ENCODE measurements at places on chromosomes 2 and 18.

DNA sequence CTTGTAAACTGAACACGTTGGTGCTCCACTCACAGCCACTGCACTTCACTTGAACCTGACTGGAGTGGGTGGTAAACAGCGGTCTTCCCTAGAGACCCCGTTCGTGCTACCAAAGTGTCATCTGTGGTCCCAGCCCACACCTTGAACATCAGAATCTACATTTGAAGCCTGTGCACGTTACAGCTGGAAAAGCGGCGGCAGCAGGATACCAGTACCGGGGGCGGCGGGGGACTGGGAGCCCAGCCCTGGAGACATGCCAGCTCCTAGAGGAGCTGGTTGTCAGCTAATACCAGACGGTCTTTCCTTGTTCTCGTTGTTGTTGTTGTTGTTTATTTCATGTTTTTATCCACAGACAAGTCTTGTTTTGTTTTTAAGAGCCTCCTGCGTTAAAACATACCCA lies 156.7 kb downstream of the WDSUB1 start:
- DNase-seq = no peak

GRCh38 chr18:54453996-54454395 lies 96.3 kb downstream of the C18orf54 start:
- DNase-seq = no peak

DNA sequence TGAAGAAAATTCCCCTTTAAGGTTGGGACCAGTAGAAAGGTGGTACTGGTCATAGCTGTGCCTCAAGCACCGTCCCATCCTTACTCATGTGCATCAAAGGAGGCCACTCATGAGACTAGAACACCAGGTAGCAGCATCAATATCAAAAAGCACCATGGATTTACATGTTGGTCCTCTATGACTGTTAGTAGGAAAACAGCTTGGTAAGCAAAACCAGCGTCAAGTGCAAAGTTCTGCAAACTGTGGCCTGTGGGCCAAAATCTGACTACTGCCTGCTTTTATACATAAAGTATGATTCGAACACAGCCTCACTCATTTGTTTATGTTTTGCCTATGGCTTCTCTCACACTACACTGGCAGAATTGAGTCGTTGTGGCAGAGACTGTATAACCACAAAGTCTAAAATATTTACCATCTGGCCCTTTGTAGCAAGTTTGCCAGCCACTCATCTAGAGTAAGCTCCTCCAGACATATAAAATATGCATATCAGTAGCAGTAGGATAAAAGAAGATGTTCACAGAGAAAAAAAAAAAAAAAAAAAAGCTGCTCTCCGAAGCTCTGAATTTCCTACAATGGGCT lies 119.7 kb upstream of the CTNNA2 start:
- no peak for DNase-seq

DNA sequence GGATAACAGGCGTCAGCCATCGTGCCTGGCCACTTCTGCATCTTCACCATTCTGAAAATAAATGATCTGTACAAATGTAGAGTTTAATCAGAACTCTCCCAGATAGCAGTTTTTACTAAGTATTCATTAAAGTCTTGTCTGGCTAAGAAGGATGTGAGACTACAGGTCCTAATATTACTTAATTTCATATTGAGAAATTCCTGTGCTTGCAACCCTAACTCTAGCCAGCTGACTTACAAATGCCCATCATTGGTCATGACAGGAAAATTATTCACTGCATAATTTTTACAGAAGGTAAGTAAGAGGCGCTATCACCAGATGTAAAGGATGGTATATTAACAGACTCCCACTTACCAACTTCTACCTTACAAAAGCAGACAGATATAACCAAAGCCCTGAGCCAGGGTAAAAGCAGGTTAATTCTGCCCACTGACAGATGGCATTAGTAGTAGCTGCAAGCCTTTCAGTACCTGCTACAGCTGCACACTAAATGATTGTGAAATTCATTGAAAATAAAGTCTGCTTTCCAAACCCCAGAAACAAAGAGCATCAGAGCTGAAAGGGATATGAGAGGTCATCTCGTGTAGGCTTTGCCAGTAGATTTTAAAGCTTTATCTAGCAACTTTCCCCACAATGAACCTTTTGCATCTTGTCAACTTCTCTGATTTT lies 271.3 kb upstream of the STON1 start:
- no peak for DNase-seq

DNA sequence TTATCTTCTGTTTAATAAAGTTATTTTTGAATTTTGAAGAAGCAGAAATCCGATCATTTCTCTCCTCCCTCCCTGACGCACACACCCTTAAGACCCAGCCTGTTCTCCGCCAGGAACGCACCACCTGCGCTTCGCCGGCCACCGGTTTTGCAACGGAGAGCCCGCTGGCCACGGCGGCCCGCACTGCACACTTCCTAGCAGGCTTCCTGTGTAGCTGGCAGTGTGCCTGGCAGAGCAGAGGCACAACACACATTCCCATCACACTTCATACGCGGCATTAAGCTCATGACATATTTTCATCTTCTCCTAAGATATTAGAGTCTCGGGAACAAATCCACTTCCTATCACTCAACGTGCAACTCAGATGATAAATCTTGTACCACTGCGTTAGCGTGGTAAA lies 148.0 kb downstream of the HDAC4 start:
- DNase-seq = no peak

- no peak for DNase-seq
Observed at GRCh38 chr2:218474527-218474926, 55.6 kb downstream of the VIL1 start.
